ENCODE measurements at places on chromosomes 6 and 20.

DNA sequence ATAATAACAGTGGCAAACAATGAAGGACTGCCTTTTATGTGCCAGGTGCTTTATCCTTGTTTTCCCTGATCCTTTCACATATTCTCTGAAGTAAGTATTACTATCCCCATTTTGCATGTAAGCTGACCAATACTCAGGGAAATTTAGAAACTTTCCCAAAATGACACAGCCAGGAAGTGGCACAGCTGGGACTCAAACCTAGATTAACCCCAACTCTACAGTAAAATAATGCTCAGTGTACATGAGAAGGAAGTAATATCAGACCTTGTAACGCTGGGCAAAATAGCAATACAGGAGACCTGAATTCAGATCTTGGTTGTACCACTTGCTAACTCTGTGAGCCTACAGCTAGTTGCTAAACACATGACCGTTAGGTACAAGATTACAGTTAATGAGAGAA is 26.8 kb upstream of the NRSN1 start:
- no peak for DNase-seq

- DNase-seq: no peak
Measured at GRCh38 chr20:36313476-36313875, 7.3 kb downstream of the DLGAP4 start.

DNA sequence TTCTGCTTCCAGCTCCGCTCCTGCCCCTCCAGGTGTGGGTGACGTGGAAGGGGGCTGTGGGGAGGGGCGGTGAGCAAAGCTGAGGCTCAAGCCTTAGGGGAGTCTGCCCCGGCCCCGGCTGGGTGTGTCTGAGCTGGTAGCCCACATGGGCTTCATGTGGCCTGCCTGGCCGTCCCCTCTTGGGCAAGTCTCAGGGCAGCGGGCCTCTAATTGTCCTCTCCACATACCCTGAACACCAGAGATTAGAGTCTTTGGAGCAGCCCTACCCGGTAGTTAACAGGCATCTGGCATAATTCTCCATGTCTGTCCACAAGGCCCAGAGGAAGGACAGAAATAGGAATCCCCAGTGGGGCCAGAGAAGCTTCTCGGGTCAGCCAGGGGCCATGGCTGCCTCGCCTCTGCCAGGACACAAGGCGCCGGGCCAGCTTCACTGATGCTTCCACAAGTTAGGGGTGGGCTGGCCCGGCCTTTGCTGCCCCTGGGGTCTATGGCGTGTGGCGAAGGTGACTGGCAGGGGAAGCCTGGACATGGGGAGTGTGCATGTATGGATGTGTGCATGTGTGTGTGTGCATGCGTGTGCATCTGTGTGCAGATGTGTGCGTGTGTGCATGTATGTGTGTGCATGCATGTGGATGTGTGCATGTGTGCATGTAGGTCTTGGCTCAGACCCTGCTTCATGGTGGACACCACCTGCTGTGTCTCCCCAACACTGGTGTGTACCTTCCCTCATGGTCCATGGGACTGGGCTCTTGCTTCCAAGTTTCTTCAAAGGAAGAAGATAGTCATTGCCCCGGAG is 24.0 kb downstream of the FRMD1 start:
- peak; percentile 72 for DNase-seq

DNA sequence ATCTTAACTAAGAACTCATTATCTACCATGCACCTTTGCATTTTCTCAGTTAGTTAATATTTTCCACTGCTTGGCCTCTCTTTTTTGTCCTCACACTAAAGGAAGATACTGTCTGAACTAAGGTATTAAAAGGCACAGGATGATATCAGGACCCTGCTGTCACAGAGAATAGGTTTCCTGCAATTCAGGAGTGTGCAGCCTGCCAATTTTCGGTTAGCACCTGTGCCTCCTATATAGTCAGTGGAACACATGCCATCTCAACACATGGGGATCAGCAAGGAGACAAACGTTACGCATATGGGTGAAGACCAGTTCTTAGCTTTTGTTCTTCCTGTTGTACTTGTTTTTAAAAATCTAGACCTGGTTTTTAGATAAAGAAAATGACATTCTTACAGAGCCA is 71.0 kb downstream of the FUT9 start:
- DNase-seq: no peak

DNA sequence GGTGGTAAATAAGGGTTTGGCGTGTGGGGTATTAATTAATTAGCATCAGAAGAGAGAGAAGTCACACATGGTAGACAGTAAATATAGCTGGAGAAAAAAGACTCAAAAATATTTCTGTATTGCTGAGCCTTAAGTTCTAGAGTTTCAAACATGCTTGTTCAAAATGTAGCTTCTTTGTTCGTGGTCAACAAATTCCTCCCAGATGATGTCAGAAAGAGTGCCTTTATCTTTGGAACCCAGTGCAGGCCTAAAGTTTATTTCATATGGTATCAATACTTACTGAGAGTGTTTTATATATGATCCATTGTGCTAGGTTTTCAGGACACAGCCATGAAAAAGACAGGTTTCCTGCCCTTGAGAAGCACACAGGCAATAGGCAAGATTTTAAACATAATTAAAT is 18.3 kb downstream of the MARCKS start:
- no peak for DNase-seq

DNA sequence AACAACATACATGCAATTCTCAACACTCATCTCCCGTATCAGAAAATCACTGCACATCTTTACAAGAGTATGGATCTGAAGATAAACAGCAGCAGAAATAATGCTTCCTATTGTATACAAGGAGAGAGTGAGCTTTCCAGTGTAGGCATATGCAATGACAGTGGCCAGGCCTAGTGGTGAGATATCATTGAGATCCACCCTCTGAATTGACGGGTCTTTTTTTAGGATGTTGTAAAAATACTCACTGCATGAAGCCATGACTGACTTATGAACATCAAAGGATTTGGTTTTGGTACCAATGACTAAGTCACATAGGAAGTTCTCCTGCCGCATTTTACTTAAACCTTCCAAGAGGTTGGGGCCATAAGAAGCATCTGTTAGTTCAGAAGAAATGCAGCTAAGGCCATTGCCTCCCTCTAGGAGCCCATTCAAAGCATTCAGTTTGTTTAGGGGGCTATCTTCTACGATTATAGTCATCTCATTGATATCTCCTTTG is 10.8 kb downstream of the KLHL31 start:
- no peak for DNase-seq

GRCh38 chr6:108672641-108673040 is 111.9 kb downstream of the FOXO3 start:
- no peak for DNase-seq

- DNase-seq: peak; percentile 19
Measured at GRCh38 chr6:170150590-170150945, 140.3 kb downstream of the DLL1 start.

DNA sequence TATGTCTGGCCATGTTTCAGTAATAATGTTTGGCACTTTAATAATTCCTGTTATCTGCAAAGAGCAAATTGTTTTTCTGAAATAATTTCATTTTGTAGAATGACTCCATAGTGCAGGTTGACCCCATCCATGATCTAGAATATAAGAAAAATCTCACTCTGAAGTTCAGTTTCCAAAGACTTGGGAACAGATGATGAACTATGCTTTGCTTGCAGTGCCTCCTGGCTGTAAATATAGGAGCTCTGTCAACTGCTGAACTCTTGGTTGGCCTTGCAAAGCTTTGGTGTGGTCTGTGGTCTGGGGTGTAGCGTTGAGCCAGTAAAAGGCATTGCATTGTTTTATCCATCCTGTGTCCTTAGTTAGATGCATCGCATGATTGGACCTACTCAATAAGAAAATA is 104.0 kb downstream of the PLCB4 start:
- DNase-seq: no peak

GRCh38 chr6:72440611-72441010 is 181.3 kb upstream of the KCNQ5 start:
- DNase-seq: no peak

DNA sequence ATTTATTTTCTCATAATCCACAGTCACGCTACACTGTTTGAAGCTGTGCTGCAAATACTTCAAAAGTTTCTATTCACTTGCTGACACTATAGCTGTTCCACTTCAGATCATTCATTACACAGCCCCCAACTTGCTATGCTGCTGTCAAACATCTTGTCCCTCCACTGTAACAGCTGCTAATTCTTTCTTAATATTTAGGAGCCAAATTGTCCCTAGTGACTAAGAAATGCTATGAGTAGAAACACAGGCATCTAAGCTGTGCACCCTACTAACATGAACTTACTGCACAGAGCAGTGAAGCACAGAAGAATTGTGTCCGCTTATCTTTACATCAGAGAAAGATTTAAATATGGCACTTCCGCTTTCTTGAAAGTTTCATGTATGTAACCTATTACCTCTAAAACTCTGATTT is 91.3 kb downstream of the PDE10A start:
- DNase-seq: no peak

- DNase-seq: no peak
Measured at GRCh38 chr20:48214601-48215000, 429.3 kb upstream of the SULF2 start.

DNA sequence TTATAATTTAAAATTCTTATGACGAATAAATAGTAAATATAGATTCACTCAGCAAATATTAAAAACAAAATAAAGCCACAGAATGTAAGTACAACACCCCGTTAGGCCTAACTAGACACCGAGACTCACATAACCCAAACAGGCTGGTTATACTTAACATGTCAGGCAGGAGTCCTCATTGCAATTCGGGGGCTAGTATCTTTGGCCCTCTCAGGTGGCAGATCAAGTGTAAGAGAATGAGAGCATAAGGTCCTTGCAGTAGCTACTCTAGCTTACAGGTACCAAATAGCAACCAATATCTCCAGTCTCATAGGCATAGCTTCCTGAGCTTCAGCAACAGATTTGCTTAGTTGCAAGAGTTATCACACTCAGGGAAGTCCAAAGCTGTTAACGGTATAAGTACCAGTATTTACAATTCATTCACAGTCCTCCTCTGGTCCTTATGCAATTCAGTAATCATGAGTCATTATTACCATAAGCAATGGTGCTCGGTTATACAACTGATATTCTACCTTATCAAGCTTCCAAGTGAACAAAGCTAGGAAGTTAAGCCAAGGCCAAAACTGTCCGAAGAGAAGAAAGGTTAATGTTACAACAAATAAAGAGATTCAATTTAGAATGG is 20.1 kb downstream of the REV3L start:
- DNase-seq: no peak

- DNase-seq: no peak
Measured at GRCh38 chr6:46062312-46062711, 46.7 kb upstream of the CLIC5 start.

DNA sequence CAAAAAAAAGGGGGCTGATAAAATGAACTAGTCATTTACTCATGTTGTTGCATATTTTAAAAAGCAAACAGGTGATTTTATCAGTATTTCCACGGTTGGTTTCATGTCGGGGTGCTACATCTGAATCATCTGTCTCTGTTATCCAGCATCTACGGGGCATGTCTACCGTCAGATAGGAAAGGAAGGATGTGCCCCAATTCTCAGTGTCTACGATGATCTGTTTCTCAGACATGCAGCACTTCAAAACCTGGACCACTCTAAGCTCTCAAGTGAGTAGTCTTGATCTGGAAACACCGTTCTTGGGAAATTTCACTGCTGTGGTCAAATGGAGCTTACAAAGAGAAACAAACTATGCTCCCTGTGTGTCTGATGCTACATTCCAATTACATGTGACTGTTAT is 240.3 kb upstream of the TAB2 start:
- DNase-seq: no peak

DNA sequence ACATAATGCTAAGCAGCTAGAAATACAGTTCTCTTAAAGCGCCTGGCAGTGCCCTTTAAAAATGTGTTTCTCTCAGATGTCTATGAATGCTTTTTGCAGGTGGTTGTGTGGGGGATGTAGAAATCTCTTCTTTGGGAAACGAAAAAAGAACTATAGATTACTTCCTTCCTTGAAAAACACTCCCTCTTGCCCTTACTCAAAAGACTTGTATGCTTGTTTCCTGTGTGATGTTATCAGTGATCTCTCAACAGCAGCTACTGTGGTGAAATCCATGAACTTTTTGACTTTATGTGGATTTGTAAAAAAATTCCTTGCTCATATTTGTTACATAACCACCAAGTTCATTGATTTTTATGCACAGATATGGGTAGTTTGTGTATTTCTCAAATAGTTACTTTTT is 916.5 kb downstream of the QKI start:
- no peak for DNase-seq

- no peak for DNase-seq
Measured at GRCh38 chr6:7271205-7271534, 41.8 kb downstream of the SSR1 start.

DNA sequence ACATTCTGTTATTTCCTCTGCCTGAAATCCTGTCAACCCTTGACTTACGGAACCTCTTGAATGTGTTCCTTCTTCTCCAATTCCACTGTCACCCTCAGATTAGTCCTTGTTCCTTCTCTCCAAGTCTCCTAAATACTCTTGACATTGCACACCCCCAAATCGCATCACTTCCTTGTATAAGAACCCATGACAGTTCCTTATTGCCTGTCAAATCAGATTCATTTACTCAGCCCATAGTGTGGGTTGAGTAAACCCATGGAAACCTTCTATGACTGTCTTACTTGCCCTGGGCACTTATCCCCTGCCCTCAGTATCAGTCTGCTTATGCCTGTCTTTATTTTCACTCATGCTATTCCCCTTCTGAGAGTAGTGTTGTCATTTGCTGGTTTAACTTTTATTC is 40.5 kb downstream of the ARMC2 start:
- DNase-seq: no peak

DNA sequence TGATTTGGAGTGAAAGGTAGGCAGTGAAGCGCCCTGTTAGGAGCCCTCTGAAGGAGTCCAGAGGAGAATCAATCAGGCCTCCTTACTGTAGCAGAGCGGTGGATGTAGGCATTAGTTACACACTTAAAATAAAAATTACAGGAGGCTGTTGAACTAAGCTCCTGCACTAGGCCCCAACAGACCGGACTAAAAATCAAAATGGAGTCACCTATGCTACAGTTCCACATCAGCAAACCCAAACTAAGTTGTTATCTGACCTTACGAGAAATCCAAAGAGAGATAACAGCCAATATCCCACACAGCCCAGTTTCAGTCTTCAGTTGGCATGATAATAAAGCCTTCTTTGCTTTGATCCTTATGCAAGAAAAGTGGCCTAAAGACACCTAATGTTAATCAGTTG is 26.8 kb downstream of the SGK1 start:
- DNase-seq: no peak

- DNase-seq: no peak
Measured at GRCh38 chr6:31574106-31575061, 981 bp upstream of the TNF start.

GRCh38 chr6:36273067-36273466 is 3.2 kb downstream of the PNPLA1 start:
- DNase-seq: no peak

- DNase-seq: no peak
Measured at GRCh38 chr6:125097186-125097585, 56.4 kb upstream of the TPD52L1 start.

DNA sequence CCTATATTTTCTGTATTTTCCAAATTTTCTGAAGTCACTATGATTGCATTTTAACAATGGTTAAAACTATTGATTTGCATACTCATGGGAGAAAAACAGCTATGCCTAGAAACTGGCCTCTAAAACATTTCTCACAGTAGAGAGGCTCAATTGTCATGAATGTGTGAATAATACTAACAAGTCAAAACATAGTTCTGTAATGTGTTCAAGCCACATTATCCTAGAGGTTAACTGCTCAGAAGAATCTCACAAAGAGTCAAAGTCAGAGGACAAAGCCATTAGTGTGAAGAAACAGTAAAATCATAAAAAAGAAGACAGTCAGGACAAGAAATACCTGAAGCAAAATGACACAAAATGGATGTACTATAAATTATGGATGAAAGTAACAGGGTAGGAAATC is 12.5 kb upstream of the ALDH8A1 start:
- no peak for DNase-seq

Data from left hindlimb (tissue), 1 donor.